ENCODE measurements at places on chromosomes 6 and 20.

DNA sequence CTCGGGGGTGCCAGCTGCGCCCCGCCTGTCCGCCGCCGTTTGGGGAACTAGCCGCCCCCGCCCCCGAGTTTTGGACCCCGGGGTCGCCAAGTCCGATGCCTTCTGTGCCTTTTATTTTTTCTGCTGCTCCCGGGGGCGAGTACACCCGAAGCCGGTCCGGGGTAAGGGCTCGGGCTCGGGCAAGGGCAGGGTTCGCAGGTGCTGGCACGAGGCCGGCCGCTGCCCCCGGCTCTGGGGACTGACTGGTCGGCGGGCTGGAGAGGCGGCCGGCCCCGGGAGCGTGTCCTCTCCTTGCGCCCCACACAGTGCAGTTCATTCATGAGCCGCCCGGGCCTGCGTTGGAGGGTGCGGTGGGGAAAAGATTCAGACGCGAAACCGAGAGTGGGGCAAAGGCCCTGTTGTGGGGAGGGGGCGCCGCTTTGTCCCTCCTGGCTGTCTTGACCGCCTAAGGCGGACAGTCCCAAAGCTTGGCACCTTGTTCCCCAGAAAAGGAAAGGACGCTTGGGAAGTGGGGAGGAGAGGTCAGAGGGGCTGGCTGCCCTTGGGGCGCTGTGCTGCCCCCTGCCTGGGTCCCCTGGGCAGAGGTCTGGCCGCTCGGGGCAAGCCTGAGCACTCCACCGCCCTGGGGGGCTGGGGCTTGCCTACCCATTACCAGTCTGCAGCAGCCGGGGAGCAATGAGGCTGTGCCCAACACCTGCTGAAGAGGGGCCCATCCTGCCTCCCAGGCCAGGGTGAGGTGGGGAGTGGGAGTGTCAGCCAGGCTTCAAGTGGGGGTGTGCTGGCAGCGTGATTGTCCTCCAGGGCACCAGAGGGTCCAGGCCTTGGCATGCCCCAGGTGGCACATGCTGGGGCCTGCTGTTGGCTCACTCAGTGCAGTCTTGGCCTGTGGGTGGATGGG lies 915 bp downstream of the TMEM63B start:
- DNase-seq: no peak

DNA sequence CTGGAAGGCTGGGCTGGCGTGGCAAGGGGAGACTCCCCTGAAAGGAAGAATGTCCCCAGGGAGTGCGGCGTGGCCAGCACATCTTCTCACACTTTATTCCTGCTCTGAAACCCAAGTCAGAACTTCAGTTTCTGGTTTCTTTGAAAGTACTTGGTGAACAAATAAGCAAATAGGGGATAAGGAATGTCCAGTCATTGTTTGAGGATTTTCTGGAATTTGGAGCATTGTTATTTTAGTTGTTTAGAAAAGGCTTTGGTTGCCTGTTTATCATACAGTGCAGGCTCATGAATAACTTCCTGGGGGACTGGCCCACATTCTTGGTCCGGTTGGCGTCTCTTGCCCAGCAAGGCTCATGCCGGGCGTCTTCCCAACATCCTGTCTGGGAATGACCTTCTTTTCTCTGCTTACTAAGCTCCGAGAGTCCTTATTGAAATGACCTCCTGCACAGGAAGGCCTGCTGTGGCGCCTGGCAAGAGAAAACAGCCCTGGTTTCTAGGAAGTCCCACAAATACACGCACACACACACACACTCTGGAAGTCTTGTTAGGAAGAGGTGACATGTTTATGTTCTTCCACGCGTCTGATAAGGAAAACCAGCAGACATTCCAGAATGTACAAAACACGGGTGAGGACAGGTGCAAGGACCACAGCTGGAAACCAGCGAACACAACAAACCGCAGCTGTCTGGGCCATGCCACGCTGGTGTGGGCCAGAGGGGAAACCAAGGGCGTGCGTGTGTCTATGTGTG lies 71.9 kb downstream of the TMEM170B start:
- DNase-seq: no peak

DNA sequence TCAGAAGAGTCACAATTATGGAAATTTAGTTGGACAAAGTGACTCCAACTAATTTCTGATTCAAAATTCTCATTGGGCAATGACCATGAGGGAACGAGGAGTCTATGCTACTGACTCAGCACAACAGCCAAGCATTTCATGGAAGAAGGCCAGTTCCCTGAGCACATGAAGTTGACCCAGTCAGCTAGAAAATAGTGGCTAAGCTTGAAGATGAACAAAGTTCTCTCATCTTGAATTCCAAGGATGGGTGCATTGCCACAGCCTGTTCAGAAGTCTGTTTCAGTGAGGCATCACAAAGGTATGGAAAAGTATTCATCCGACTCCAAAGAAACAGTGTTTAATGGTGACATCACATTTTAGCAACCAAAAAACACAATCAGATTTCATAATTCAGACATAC lies 676.9 kb downstream of the HACE1 start:
- DNase-seq: no peak

GRCh38 chr6:34025861-34026260 lies 120.0 kb downstream of the GRM4 start:
- DNase-seq: no peak

GRCh38 chr20:15794409-15794808 lies 778.8 kb downstream of the KIF16B start:
- no peak for DNase-seq

DNA sequence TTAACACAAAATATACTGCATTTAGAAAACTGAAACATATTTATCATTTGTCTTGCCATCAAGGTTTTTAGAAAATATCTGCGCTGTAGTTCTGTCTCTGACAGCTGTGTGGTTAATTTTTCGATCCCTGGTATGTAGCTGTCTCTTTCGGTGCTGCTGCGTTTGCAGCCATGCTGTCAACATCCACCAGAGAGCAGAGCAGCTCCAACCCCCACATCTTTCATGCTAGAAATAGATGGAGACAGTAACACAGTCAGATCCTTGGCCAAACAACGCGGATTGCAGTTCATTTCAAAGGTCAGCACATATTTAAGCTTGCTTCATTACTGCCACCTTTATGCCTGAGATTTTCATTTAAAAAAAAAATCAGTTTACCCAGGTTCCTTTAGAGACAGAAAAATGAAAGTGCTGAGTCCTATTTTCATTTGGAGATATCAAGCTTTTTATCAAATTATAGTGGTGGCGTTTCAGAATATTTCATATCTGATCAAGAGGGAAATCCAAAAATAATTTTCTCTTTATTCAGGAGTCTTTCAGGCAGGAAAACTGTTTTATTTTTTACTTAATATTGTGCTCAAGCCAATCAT lies 157.7 kb upstream of the MMS22L start:
- no peak for DNase-seq

All from activated naive CD4-positive, alpha-beta T cell treated with anti-CD3 and anti-CD28 coated beads, Interleukin-2, amount 50 U/mL, for 16 hours (primary cell).